ENCODE measurements at places on chromosomes 12 and 14.

DNA sequence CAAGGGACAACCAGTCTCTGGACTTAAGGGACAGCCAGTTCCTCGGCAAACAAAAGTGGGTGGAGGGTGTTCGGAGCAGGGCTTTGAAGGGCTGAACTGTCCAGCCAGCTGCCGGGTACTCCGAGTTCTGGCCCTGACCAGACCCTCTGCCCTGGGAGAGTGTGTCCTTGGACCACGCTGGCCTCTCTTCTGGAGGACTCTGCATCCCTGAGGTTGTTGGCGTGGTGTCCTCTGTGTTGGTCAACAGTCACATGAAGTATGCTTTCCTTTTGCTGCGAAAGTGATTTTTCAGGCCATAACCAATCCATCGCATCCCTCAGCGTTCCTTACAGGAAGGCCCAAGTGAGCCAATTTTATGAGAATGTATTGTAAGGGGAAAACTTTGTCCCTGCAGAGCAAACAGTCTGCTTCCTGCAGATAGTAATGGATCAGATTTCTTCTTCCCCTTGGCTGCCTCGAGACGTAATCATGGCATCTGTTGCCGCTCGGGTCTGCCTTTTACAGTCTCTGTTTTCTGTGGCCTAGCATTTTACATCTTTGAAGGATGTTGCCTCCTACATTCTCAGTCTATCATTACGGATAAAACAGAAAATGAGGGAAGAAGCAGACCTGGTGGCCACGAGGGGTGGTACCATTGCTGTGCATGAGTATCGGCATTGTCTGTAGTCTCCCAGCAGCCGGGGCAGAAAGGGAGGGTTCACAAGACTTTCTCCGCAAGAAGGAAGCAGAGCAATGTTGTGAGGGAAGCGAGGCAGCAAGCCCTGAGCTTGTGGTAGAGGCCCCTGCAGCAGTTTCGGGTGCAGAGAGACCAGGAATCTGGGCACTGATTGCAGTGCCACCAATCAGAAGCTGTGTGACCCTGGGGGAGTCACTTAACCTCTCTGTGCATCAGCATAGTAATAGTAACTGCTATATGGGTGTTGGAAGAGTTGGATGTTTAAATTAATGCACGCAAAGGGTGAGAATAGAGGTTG, 47.4 kb downstream of the SMIM41 start:
- DNase-seq = no peak

DNA sequence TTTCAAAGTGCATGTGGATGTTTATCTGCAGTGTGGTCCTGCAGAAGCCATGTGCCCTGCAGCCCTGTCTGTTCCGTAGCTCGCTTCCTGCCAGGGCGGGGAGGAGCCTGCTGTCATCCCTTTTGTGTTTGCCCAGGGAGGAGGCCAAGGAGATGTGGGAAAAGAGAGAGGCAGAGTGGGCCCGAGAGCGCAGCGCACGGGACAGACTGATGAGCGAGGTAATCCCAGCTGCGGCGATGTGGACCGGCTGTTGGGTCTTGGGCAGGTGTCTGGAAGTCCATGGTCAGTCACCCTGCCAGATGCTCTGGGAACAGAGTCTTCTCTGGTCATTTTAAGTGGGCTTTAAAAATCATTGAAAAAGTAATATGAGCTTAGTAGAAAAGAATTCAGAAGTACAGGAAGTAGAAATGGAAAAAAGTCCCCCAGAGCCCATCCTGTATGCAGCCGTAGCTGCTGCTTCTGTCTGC, 12.8 kb downstream of the TCHP start:
- no peak for DNase-seq

DNA sequence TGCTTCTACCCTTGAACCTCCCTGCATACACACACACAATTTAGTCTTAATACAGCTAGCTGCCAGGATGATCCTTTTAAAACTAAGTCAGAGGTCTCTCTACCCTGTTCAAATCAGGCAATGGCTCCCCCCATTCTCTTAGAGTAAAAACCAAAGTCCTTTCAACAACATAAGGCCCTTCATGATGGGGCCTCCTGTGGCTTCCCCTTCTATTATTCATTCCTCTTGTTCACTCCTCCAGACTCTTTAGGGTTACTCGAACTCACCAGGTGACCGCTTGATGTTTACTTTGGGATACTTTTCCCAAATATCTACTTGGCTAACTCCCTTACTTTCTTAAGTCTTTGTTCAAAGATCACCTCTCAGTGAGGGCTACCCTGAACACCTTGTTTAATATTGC, 30.4 kb downstream of the DENND5B start:
- DNase-seq = no peak

DNA sequence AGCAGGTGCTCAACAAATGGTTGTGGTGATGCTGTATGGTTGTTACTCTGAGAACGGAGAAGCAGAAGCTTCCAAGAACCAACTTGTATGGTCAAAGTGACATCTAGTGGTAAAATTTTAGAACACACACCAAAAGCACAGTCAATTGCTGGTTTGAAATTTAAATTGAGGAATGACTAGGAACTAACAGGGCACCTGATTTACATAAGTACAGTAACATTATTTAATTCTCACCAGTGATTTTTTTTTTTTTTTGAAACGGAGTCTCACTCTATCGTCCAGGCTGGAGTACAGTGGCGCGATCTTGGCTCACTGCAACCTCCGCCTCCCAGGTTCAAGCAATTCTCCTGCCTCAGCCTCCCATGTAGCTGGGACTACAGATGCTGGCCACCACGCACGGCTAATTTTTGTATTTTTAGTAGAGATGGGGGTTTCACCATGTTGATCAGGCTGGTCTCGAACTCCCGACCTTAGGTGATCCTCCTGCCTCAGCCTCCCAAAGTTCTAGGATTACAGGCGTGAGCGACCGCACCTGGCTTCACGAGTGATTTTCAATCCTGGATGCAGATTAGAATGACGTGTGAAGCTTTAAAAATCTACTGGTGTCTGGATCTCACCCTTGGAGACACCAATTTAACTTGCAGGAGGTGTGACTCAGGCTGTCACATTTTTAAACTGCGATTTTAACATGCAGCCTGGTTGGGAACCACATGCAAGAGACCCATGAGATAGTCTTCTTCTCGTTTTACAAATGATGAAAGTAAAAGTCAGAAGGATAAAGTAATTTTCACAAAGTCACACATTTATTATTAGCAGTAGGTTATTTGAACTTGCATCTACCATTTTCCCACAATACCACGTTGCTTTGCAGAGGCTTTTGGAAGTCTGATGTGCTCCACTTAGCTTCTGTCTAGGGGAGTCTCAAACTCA, 14.1 kb upstream of the NUMB start:
- no peak for DNase-seq

DNA sequence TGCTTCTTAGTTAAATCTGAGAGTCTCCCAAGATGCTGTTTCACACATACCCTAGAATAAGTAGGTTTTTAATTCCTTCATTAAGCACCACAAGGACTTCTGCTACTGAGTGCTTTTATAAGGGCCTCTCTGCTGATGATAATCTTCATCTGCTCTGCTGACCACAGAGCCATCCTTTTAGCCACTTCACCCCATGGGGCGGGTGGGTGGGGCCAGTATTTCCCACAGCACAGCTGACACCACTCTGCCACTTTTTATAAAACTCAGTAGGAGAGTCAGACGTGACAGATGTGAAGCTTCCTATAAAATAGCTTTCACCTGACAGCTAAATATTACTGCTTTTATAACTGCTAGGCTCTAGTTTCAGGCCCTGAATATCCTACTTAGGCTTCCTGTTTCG, 20.3 kb downstream of the FCF1 start:
- DNase-seq = no peak

DNA sequence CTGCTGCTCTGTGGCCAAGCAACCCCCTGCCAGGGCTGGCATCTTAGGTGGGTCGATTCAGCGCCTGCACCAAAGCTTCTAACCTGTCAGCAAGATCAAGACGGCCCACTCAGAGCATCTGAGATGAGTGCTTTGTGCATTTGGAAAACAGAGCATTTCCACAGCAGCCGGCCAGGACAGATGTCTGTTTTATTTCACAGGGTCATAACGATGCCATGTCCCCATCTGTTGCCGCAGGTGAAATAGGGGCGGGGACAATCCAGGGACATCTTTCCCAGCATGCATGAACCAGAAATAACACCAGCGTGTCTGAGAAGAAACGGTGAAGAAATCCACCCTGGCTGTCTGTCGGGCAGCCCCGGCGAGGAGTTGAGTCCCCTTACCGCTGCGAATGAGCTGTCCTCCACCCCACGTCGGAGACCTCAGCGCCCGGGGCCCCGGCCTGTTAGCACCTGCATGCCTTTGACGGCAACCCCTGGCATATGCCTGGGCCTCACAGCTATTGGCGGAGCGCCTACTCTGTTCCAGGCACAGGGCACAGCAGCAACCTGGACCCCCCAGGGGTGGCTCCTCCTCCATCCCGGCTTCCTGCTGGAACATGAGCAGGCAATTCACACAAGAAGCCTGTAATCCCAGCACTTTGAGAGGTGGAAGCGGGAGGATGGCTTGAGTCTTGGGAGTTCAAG, 30.6 kb upstream of the ULK1 start:
- no peak for DNase-seq

GRCh38 chr14:23660290-23661226, 24.4 kb downstream of the DHRS2 start:
- DNase-seq = no peak

DNA sequence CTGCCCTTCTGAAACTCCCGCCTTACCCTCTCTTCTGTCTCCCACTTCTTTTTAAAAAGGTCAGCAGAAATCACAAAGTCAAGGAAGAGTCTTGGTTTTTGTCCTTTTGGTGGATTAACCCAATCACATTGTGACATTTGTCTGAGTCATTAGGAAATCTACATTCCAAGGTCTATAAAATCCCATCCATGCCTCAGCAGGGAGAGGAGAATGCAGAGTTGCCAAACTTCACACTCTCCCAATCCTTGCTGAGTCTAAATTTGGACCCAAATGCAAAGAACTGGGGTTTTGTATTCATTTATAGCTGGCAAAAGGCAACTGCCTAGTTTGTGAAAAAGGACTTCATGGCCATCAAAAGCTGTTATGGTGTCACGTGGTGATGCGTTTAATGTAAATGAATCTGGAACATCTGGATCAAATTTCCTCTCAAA, 67.9 kb downstream of the TMEM30B start:
- DNase-seq = no peak

GRCh38 chr12:28171356-28172060, 18.7 kb upstream of the CCDC91 start:
- DNase-seq = no peak

GRCh38 chr14:61050417-61050816, 69.4 kb downstream of the SLC38A6 start:
- DNase-seq = no peak

GRCh38 chr12:27332407-27332713, 276 bp upstream of the BMAL2 start:
- no peak for DNase-seq

DNA sequence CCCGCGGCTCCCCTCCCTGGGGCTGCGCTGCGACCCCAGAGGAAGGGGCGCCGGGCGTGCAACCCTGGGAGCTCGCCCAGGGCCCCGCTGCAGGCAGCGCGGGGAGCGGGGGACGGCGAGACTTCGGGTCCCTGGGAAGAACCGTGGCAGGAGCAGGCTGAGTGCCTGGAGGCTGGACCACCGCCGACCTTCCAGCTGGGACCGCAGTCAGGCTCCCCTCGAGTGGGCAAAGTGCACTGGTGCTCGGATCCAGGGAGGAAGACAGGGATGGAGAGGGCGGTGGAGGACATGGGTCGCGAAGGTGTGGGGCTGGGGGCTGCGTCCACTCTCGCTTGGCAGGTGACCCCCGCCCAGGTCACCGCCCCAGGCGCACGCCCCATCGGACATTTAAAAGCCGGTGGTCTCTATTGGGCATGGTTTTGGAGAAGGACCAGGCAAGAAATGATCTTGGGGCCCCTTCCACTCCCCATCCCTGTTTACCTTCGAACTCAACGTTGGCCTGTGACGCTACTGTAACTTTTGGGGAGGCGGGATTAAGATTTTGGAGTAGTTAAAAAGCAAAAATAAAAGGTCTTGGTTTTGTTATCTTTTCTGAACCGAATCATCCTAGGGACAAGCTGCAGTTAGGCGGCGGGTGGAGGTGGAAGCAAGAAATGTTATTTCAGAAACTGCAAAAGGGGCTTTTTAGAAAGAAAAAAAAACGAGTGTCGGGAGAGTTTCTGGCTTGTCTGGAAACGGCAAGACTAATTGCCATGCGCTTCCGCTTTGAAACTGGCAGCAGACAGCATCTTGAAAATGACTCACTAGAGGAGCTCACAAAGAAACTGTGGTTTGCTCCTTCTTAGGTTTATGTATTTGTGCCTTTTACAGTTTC, 1.0 kb downstream of the ELK3 start:
- DNase-seq = peak; percentile 49

DNA sequence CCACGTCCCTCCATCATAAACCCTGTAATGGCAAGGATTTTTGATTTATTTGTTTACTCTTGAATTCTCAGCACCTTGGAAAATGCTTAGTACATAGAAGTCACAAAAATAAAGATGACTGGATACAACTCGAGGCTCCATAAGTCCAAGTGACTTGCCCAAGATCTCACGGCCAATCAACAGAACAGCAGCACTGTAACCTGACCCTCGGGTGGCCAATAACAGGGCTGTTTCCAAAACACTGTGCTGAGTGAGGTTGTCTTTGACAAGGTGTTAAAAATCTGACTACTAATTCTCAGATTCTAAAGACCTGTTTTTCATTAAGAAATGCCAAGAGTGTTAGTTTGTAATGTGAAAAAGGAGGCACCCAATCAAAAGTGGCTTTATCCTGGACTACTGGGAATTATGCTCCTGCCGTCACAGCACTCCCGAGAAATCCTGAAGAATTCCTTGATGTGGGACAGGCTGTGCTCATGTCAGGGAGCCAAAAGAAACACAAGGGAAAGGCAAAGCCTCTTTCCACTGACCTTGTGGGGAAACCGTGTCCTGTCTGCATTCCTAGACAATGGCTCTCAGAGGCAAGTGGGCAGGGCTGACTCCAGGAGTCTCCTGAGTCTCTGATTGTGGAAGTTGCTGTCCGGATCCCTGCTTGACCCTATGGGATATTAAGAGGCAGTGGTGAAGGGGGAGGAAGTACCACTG, 204.7 kb upstream of the PELI2 start:
- no peak for DNase-seq

DNA sequence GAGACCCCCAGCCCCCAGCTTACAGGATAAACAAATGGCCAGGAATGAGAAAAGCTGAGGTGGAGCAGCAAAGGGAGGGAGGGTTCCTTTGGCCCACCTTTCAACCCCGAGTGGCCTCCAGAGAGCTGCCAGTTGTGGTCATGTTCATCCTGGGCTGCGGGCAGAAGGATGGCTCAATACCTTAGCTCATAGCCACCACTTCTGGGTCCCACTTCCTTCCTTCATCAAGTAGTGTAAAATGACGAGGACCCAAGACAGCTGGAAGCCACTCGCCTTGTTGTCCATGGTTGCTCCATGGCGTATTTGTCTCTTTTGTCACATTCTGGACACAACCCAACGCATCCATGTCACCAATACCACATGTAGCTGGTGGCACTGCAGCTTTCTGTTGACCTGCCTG, 24.2 kb downstream of the CRACR2A start:
- DNase-seq = no peak

DNA sequence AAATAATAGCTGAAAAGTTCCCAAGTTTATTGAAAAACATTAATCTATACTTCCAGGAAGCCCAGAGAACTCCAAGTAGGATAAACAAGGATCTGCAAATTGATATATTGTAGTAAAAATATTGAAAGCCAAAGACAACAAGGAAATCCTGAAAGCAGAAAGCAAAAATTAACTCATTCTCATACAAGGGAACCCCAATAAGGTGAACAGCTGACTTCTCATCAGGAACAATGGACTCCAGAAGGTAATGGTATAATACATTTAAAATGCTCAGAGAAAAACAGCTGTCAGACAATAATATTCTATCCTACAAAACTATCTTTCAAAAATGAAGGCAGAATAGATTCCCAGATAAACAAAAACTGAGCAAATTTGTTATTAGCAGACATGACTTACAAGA, 138.1 kb upstream of the BMP4 start:
- no peak for DNase-seq

Data from stimulated activated CD4-positive, alpha-beta T cell treated with anti-CD3 and anti-CD28 coated beads, Interleukin-15, amount 100 ng/mL, for 1 hour (primary cell).